Activated effector memory CD4-positive, alpha-beta T cell treated with Interleukin-2 at 50 U/mL for 16 hours (primary cell): ENCODE measurements at places on chromosomes 4 and X.

DNA sequence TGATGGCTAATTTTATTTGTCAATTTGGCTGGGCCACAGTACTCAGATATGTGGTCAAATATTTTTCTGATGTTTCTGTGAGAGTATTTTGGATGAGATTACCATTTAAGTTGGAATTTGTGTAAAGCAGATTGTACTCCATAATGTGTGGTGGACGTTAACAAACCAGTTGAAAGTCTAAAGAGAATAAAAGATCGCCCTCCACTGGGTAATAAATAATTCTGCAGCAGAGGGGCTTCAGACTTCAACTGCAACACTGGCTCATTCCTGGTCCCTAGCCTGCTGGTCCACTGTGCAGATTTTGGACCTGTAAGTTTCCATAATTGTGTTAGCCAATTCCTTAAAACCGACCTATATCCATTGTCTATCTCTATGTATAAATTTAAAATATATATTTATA lies 540.3 kb downstream of the PCDH18 start:
- no peak for DNase-seq

DNA sequence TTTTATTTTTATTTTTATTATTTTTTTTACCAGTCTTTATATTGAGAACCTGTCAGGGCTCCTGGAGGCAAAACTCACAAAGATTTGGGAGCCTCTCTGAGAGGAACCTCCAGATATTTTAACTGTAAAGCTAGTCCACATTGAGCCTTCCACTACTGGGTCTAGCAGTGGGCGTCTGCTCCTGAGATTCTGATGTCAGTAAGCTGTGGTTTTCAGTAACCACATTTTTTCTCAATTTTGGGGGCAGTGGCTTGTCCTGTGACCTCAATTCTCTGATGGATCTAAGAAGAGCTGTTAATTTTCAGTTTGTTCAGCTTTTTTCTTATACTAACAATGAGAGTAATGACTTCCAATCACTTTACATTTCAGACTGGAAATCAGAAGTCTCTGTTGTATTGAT lies 23.6 kb upstream of the GPRASP1 start:
- DNase-seq = no peak

DNA sequence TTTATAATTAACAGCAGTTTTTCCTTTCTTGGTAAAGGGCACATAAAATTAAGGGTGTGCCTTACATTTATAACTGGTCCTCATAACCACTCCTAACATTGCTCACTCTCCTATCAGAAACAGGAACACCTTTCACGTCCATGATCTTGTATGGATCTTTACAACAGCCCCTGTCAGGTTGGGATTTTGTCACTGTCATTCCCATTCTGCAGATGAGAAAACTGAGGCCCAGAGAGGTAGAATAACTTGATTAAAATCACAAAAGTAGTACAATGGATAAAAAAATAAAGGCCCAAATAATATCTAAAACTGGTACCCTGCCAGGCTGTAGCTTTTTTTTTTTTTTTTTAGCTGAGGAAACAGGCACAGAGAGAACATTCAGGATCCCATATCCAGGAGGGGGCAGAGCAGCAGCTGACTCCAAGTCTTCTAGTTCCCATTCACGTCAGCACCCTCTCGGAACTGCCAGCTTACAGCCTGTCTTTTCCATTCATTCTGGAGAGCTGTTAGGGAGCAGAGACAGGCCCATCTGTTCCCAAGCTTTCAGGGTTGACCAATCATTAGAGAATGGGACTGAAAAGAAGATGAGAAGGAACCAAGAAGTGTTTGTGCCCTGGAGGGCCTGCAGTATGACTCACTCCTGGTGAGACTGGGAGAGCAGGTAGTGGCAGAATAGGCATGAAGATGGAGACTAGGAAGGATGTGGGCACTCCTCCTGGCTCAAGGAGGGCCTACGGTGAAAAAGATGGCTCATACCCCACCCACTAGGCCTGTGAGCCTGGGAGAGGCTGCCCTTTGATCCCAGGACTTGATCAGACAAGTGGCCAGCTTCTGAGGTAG lies 7.3 kb downstream of the SUV39H1 start:
- DNase-seq = no peak

DNA sequence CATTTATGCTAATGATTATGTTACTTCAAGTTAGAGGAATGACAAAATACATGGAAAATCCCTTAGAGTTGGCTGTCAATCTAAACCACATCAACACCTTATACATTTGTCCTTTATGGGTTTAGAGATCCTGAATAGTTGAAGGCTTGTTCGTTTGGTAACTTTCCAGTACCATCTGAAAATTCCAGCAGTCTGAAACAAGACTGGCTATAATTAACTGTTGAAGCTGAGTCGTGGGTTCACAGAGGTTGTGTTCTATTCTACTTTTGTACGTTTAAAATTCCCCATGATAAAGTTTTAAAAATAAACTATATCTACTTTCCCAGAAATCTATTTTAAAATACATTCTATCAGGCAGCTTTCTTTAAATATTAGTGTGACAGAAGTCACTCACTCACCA lies 73.0 kb downstream of the USP46 start:
- no peak for DNase-seq

GRCh38 chrX:108131471-108131870 lies 39.9 kb downstream of the ATG4A start:
- DNase-seq = no peak
